Stimulated activated CD8-positive, alpha-beta memory T cell treated with anti-CD3 and anti-CD28 coated beads, Interleukin-4, amount 100 ng/mL, for 1 hour (primary cell): ENCODE measurements at places on chromosomes 3 and 15.

DNA sequence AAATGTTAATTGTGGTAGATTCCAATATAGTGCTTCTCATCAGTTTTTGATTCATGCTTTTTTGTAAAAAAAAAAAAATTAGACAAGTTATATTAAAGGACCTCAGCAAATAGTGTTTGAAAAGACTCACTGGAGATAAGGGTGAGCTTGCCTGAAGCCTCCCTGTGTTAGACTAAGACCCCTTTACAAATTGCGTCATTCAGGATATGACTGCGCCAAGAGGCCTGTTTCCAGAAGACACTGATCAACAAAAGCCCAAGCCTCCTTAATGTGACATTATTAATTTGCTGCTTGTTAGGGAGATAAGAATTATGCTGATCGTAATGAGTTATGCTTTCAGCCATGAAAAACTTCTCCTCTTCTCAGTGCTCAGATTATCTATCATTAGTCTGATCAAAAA is 13.0 kb upstream of the DNAJC13 start:
- DNase-seq = no peak

DNA sequence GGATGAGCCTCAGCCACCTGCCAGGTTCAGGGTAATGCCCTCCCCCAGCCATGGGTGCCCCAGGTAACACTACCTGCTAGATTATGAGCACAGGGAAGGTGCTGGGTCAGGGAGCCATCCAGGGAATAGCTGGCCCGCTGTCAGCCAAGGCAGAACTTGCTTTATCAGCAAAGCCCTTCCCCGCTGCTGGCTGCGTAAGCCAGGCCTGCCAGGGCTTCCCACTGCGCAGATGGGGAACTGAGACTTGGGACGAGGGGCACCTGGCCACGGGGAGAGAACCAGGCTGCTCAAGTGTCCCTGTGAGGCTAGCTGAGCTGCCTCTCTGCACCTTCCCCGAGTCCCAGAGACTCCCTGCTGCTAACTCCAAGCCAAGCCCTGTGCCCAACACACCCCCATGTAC is 45.4 kb downstream of the CACNA2D2 start:
- DNase-seq = no peak

DNA sequence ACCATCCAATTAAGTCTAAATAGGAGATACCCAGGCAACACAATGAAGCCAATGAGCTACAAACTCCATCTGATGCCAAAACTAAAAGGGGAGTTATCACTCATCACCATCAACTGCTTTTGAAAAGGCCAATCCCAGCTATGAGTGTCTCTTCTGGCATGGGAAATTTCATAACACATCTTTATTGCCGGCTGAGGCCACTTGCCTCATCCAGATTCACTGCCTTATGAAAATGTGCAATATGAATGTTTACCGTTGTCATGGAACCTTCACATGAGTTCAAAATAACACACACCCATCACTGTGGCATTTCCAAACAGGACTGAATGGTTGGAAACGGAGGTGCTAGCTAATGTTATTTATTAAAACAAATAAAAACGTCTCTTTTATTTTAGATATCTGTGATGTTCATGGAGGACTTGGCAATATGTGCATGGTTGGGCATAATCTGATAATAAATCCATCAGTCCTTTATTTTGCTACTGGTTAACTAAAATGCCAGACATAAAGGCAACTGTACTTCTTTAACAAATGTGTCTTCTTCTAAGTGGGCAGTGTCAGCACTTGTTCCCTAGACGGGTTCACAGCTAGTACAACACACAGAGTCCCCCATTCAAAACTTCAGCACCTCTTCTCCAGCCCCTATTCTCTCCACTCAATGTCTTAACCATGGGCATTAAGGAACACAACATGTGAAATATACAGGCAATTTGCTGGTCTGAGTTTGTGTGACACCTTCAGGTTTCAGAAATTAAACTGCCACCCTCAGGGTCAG is 143.9 kb downstream of the MAGI1 start:
- DNase-seq = no peak

DNA sequence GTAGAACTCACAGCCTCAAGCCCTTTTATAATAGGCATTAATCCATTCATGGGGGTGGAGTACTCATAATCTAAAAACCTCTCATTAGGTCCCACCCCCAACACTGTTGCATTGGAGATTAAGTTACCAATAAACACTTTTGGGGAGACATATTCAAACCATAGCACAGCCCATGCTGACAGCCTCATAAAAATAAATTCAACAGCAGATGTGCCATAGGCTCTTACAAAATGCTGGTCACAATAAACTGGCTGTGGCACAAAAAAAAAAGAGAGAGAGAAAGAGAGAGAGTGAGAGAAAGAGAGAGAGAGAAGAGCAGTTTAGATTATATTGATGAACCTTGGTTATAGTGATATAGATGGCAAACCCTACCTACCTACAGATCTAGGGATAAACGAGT is 1000.9 kb downstream of the TUSC7 start:
- DNase-seq = no peak

DNA sequence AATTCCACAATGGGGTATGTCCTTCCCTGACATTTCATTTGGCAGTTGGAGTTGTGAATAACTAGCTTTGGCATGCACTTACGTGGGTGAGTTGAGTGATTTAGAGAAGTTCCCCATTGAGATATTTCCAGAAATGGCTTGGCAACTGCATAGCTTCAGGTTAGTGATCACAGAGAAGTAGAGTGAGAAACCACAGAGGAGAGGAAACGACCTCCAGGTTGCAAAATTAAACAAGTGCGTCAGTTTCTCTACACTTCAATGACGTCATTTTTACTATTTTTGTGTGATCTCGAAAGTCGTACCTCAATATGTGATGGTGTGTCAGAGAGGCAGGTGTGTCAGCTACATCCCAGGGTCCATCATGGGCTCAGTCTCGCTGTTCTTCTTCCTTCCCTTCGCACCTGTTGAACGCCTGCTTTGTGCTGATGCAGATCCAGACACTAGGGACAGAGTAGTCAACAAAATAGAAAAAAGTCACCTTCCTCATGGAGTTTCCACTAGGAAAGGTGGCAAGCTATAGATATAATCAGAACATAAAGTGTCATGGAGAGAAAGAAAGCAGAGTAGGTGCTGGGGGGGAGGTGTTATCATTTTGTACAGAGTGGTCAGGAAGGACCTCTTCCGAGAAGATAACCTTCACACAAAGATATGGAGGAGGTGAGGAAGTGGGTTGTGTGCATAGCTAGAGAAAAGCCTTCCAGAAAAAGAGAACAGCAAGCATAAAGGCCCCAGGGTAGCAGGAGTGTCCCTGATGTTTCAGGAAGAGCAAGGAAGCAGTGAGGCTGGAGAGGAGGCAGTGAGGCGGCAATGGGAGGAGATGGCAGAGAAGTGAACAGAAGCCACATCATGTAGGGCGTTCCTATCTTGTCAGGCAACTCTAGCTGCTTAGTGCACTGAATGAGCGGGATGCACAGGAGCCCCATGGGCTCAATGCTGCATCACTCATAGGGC is 75.6 kb downstream of the MCTP2 start:
- DNase-seq = no peak

DNA sequence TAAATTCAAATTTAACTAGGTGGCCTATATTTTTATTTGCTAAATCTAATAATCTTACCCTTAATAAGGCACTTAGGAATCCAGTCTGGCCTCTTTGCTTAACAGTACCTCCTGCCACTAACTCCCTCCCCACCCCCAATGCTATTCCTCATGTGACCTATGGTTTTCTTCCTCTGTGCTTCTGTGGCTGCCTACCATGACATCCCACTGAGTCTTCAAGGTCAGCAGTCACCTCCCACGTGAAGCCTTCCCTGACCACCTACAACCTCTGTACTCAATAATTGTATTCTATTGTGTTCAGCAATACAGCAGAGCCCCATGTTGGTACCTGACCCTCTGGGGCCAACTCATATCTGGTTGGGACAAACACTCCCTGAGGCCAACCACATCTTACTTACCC is 9.7 kb downstream of the PARP16 start:
- DNase-seq = no peak
